Stimulated activated naive CD4-positive, alpha-beta T cell treated with Interleukin-2 at 50 U/mL for 16 hours (primary cell): ENCODE measurements at places on chromosomes 12 and 14.

GRCh38 chr12:21370845-21371449, 1.8 kb upstream of the IAPP start:
- DNase-seq, result no peak

DNA sequence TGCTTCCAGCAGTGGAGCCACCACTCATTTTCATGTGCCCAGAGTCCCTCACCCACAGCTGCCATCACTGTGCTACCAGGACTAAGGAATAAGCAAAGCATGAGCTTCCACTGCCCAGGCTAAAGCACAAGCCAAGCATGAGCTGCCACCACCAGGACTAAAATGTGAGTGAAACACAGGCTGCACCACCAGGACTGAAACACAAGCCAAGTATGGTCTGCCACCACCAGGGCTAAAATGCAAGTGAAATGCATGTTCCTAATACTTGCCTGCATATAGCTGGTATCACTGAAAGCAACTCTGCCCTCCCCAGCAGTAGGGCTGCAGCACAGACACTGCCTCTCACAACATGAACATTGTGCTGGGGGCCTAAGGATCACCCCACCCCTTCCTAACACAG, 30.0 kb downstream of the CEP83 start:
- DNase-seq, result no peak

- no peak for DNase-seq
Measured at GRCh38 chr12:24705216-24705615, 243.7 kb downstream of the BCAT1 start.

DNA sequence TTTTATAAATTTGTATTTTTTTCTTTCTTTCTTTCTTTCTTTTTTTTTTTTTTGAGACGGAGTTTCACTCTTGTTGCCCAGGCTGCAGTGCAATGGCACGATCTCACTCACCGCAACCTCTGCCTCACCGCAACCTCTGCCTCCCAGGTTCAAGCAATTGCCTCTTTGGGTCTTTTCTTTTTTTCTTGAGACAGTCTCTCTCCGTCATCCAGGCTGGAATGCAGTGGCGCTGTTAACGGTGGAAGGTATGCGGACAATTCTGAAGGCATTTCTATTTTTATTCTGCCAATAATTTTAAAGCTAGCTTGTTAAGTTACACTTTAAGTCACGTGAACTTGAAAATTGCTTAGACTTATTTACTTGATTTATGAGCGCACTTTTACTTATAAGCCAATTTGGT, 8.8 kb upstream of the PHC1 start:
- DNase-seq, result no peak

- DNase-seq, result peak; percentile 47
Measured at GRCh38 chr14:53109105-53110041, 43.8 kb downstream of the DDHD1 start.

DNA sequence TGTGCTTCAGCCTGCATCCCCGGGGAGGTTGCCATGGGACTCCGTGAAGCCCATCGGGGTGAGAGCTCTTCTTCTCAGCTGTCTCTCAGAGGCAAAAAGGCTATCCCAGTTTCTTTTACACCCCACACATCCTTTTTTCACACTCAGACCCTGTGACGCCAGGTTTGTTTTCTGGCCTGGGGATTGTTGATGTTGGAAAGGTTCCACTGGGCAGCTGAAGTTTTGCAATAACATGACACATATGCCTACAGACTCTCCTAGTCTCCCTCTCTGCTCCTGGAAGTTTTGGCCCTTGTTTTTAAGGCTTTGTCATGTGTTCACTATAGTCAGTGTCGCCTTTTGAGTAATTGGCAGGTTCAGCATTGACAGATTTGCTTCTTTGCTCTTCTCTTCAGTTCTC, 118.6 kb downstream of the SMOC1 start:
- no peak for DNase-seq

GRCh38 chr12:6548966-6549683, 6.7 kb downstream of the IFFO1 start:
- no peak for DNase-seq

- DNase-seq, result no peak
Measured at GRCh38 chr12:47114481-47114892, 34.7 kb upstream of the AMIGO2 start.

GRCh38 chr14:39491134-39491571, 58.9 kb upstream of the FBXO33 start:
- no peak for DNase-seq

- DNase-seq, result peak; percentile 22
Measured at GRCh38 chr14:21748869-21749303, 75.3 kb upstream of the OR4E1 start.

- no peak for DNase-seq
Measured at GRCh38 chr12:70962226-70962794, 41.8 kb upstream of the PTPRR start.

- DNase-seq, result no peak
Measured at GRCh38 chr12:66190519-66191370, 1.7 kb downstream of the IRAK3 start.

DNA sequence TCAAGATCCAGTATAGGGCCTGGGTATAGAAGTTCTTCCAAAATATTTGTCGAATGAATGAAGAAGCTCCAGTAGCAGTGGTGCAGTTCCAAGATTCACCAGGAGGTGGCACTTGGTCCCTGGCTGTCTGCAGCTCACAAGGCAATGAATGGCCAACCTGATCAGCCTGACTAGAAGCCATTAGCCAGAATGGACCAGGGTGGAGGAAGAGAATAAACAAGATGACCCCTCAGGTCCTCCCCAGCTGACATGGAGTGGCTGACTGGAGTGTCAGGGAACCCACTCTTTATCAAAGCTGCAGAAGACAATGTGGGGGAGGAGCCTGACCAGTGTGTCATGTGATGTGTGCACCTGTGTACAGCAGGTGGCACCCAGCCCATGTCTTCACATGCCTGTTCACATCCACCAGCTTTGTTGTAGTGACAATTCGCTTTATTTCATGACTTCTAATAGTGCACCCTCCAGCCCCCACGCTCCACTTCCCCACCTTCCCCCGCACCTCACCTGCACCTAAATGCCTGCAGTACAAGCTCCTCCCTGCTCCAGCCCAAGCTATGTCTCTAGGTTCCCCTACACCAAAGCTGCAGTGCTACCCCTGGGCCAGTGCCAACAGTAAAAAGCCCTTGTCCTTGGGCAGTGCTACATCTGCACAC, 3.0 kb downstream of the LTBP2 start:
- DNase-seq, result peak; percentile 76

GRCh38 chr14:93999573-93999972, 2.5 kb downstream of the CCDC197 start:
- DNase-seq, result no peak

- DNase-seq, result no peak
Measured at GRCh38 chr14:69153152-69153872, 393 bp upstream of the DCAF5 start.

GRCh38 chr14:92964124-92965109, 41.5 kb downstream of the CHGA start:
- no peak for DNase-seq

- DNase-seq, result no peak
Measured at GRCh38 chr14:27222671-27223070, 624.8 kb upstream of the NOVA1 start.

DNA sequence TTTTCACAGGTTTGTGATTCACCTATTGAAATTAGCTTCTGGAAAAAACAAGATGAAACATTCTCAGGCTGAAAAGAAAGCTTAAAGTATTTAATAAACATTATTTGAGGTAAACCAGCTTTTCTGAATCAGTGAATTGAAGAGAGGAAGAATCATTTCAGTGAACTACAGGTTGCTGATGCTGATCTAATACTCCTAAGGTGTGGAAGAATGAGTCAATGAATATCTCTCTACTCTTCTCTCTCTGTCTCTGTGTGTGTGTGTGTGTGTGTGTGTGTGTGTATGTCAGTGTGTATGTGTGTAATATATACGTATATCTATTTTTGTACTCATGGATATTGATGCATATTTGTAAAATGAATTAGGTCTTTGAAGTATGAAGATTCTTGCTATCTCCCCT, 312.2 kb downstream of the SSPN start:
- no peak for DNase-seq

GRCh38 chr12:41190338-41190737, 2.2 kb downstream of the PDZRN4 start:
- no peak for DNase-seq

GRCh38 chr12:22325218-22325617, 9.3 kb downstream of the ST8SIA1 start:
- DNase-seq, result no peak

GRCh38 chr12:121494093-121494787, 86.6 kb downstream of the KDM2B start:
- DNase-seq, result peak; percentile 37

GRCh38 chr12:49563951-49564685, 3.8 kb downstream of the MCRS1 start:
- no peak for DNase-seq

GRCh38 chr12:131364903-131365820, 345.7 kb upstream of the SFSWAP start:
- DNase-seq, result no peak

GRCh38 chr12:29781188-29781587, 2.6 kb downstream of the TMTC1 start:
- DNase-seq, result no peak

GRCh38 chr14:83473416-83474235, 1940.0 kb upstream of the SEL1L start:
- no peak for DNase-seq

DNA sequence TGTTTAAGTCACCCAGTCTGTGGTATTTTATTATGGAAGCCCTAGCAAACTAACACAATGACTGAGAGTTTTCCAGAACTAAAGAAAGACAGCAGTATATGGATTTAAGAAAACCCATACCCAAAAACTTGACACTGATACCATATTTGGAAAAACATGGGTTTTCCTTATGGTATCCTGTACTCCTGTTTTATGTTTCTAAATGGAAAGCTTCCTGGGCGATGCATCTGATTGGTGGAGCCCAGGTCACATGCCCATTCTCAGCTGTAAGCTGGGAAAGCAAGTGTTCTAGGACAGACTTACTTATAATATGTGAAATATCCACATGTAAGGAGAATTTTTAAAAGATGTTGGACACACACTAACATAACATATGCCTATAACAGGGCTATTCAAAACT, 4.5 kb upstream of the RNASE4 start:
- no peak for DNase-seq

DNA sequence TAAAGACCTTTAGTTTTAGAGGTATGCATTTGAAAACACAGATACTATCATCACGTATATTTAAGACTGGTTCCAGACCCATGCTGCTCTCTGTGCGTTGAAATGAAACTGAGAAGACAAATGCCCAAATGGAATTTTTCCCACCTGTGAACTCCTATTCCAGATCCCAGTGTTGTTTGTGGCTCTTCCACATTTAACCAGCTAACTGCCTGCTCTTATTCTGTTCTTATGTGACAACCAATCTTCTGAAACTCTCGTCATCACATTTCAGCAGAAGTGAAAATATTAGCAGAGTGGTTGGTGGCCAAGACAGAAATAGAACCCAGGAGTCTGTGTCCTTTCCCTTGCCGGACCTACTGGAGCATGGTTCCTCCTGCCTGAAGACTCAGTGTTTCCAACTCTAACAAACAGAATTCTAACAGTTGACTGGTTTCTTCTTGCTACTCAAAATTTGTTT, 460.2 kb downstream of the RAD51B start:
- DNase-seq, result no peak

DNA sequence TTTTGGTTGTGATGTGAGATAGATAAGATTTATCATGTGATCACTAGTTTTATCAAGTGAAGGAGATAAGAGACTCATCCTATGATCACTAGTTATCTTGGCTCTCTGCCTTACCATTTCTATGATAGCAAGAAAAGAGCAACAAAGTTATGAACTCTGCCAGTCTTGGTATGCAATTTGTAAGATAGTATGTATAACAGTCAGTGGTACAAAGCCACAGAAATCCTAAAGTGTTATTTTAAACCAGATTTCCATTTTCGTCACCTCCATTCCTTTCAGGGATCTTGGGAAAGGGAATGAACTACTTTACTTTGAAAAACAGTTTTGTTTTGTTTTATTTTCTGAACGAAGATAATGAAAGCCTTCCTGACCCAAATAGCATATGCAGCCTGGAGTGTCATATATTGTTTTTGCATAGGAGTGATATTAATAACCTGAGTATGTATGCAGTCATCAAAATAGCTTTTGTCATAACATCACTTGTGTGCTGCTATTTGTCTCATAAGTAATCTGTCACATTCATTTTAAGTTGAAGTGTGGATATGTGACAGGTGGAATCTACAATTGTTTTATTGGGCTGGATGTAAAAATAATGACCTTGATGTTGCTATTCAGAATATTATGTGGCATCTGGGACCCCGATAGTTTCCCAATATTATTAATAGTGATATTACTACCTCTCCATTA, 35.0 kb downstream of the FLRT2 start:
- DNase-seq, result no peak

DNA sequence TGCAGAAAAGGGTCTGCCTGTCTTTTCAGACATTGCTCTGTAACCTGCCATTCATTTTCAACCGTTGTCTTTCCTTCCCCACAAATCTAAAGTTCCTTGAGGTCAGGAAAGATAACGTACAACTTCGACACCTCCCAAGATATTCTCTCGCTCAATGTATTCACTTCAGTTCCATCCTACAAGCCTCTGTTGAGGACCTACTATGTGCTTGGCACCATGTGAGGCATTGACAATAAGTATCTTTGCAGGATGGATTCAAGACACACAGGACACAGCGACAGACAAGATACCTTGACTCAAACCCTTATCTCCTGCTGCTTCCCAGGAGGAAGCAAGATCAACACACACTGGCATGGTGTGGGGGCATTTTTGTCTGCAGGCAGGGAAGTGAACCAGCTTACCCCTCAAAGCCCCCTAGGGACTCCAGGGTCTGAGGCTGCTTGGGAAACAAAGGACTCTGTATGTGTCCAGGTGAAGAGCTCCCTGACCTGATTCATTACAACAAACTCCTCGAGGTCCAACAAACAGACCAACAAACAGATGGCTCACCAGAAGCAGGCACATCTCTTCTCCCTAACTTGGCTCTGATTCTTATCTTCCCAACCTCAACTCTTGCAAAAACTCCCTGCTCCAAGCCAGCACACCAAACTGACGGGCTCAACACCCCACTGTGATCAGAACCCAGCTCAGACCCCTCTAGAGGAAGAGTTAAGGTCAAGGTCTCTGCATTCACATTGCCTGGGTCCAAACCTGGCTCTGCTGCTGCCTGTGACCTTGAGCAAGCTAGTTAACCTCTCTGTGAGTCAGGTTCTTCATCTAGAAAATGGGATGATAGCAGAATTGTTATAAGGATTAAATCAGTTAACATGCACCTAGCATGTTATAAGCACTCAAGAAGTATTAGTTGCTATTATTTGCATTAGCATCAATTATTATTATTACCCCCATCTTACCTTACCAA, 6.3 kb downstream of the NUAK1 start:
- DNase-seq, result no peak

DNA sequence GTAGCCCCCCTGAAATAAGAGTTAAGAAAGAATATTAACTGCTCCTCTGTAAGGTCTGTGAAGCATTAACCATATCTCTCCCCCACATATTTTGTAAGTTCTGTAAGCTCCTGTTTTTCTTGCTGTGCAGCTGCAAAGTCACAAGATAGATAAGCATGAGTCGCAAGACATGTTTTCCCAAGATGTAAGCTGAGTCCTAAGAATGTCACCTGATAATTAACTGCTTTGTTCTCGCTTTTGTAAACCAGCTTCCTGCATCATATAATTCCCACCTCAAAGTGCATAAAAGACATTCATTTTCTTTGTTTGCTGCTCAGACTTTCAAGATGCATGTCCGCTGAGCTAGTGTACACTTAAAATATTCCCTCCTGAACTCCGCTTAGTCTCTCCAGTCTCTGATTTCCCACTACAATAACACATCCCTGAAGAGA, 27.0 kb upstream of the PHC1 start:
- DNase-seq, result no peak
